ENCODE measurements at places on chromosomes 6 and 20.

- DNase-seq: no peak
These were observed 83.6 kb downstream of the LCA5 start for GRCh38 chr6:79453558-79454042.

GRCh38 chr20:33790566-33790965, 20.6 kb upstream of the CHMP4B start:
- no peak for DNase-seq

- DNase-seq: no peak
These were observed 151.6 kb upstream of the PTPRK start for GRCh38 chr6:128672023-128672422.

GRCh38 chr20:53918949-53919361, 151.4 kb downstream of the BCAS1 start:
- DNase-seq: no peak

- DNase-seq: no peak
These were observed 260.1 kb upstream of the SGK1 start for GRCh38 chr6:134577998-134578397.

- DNase-seq: no peak
These were observed 5.7 kb upstream of the FGD2 start for GRCh38 chr6:36999751-37000125.

DNA sequence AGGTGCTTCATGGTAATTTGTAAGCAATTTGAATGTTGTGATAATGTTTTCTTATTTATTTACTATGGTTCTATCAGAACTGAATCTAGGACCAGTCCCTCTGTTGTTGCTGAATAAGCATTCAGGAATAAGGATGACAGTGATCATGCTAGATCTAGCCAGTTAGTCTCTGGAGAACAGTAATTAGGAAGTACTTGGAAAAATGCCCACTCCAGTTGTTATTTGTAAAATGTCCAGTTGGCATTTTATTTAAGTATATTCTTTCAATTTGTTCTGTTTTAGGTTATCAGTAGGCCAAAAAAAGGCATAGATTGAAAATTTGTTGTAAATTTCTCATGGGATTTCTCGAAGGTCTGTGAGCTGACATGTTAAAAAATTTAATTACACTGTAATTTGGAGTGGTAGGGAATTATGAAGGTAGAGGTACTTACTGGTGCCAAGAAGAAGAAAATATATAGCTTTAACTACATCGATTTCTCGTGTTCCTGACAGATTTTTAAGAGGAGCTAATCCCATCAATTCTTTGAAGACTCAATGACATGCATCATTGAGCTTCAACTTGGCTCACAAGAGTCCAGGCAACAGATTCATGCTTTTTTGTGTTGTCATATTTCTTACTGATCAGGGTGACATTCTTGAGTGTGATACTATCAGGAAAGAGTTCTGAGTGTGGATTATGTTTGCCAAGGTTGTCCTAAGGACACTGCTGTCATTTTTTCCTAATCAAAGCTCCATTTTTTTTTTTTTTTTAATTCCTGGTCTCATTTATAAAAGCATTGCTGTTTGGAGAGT, 177.3 kb downstream of the CARMIL1 start:
- DNase-seq: no peak

- DNase-seq: no peak
These were observed 36.4 kb downstream of the KCNB1 start for GRCh38 chr20:49446080-49446479.

GRCh38 chr20:15491575-15491974, 1081.7 kb downstream of the KIF16B start:
- DNase-seq: no peak

GRCh38 chr20:9928281-9928737, 89.4 kb upstream of the PAK5 start:
- no peak for DNase-seq

DNA sequence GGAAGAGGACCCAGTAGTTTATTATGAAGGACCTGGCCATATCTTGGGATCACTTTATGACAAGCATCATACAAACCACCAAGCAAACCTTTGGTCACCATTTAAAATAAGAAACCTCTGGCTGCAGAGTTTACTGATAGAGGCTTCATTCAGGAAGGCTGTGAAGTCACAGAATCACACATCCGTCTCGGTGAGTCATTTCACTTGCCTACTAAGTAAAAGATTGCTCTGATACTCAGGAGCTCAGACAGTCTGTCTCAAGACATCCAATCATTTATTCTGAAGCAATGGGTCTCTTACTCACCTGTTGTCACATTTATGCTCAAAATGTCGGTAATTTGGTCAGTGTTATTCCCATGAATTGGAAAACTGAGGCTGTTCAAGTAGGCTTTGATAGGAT, 33.7 kb downstream of the ADGRF5 start:
- no peak for DNase-seq

DNA sequence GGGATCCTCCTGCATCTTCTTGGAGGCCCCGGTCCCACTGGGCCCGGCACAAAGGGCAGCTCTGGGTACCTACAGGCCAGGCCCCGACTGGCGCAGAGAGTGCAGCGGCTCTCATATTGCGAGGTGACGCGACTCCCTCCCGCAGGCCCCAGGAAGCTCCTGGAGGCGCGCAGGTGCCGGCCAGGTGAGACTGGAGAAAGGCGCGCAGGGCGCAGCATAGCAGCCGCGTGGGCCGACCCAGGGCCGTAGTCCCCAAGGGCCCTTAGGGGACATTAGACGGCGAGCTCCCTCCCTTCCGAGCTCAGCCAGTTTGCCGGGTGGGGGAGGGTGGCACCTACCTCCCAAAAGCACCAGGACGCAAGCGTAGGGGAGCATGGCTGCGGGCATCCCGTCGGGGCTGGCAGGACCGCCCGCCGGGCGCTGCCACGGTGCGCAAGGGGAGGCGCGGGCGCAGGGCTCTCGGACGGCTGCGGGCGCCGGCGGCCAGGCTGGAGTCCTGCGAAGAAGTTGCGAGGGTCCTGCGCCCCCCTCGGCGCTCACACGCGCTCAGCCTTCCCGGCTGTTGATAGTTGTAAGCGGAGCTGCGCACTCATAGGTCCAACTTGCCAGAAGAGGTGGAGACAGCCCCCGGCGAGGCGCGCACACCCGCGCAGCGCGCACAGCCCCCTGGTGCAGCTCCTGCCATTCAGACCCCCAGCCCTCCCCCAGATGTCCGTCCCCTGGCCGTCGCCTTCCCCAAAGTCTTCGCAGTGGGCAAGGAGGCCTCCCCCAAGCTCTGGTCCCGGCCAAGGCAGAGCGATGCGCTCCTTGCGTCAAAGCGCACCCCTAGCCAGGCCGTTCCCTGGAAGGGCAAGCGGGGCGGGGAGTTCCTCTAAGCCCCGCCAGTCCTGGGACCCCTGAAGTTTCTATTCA, 622 bp downstream of the APCDD1L start:
- DNase-seq: no peak

DNA sequence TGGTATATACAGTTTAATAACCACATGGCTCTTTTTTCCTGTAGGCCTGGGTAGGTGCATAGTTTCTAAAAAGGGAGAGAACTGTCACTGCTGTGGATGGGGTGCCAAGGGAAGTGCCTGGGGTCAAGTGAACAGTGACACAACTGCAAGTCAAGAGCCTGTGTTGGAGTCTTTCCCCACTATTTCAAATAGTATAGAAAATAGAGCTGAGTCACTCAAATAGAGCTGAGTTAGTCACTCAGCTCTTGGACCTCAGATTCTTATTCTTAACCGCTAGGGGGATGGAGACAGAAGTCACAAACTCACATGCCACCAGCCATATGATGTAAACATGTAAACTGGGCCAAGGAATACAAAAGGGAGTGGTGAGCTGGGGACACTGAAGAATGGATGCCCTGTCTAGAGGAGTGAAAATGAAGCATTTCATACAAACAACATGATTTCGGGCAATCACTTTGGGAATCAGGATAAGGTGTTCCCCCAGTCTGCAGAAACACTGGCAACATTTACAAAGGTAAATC, 2.1 kb downstream of the NQO2 start:
- no peak for DNase-seq

GRCh38 chr20:18031050-18031449, 26.7 kb downstream of the OVOL2 start:
- DNase-seq: no peak

GRCh38 chr20:54716174-54716747, 240.9 kb downstream of the DOK5 start:
- DNase-seq: no peak

DNA sequence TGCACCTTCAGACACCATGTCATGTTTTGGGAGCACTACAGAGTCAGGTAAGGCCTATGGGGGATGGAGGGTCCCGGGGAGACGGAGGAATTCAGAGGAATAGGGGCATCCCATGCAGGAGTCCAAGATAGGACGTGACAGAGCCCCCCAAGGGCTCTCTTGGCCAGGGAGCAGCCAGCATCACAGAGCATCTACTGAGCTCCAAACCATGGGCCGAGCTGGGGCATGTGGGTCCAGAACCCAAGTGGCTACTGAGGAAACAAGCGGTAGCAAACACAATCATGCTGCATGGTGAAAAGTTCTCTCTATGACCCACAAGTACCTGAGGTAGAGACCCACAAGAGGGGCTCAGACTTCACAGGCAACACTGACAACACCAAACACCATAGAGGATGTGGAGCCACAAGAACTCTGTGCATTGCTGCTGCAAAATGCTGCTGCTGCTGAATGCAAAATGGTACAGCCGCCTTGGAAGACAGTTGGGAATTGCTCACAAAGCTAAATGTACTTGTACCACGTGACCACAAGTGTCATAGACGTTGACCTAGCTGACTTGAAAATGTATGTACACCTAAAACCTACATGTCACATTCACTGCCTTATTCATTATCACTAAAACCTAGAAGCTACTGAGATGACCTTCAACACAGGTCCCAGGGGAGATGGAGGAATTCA, 33.4 kb upstream of the MAS1L start:
- no peak for DNase-seq

DNA sequence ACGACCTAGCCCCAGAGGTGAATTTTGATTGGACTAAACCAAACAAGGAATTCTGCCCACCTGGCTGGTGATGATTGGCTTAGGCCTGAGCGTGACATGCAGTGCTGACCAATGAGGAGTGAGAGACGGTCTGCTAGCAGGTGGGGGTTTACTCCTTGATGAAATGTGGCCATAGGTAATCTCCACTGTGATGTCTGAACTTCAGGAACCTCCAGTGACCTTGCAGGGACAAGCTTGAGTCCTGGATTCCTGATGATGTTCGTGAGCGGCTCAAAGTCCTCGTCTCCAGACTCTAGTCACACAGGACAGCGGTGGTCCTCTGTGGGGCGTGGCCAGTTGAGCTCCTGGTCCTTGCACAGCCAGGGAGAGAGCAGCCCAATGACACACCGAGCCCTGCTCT, 8.4 kb downstream of the VSX1 start:
- DNase-seq: no peak

GRCh38 chr6:16388488-16388887, 150.1 kb downstream of the GMPR start:
- DNase-seq: no peak

- no peak for DNase-seq
These were observed 6.6 kb downstream of the CITED2 start for GRCh38 chr6:139367810-139368351.

GRCh38 chr6:144715344-144715743, 430.2 kb downstream of the UTRN start:
- DNase-seq: no peak

DNA sequence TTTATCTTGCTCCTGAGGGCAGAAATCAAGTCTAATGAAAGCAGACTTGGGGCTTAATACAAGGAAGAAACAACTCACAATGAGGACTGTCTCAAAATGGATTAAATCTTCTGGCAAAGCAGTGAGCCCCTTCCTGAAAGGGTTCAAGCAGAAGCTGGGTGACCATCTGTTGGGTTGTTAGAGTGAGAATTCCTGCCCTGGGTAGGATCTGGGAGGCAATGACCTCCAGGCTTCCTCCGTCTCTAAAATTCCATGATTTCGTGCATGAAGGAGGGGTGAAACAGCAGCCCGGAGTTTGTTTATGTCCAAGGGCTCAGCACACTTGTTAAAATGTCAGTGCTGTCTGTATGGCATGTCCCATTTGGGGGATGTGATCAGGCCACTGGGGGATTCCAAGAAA, 64.0 kb upstream of the KCNK16 start:
- DNase-seq: no peak
